Stimulated activated CD4-positive, alpha-beta T cell treated with anti-CD3 and anti-CD28 coated beads, Interleukin-2, amount 100 ng/mL, for 24 hours (primary cell): ENCODE measurements at places on chromosomes 5 and 9.

- no peak for DNase-seq
These were observed 476.0 kb upstream of the CD180 start for GRCh38 chr5:67672636-67673035.

DNA sequence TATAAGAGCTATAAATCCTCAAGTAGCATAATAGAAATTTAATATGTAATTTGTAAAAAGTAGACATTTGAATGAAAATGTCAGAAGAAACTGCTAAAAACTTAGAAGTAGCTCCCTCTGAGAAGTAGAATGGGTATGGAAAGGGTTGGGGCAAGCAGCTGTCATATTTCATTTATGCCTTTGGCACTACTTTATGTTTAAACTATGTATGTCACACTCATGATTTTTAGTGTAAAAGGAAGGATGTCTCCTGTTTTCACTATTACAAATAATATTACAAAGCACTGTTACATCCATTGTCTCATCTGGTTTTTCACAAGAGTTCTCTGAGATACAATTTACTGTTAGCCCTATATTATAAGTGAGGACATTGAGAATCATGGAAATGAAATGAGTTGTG lies 96.3 kb upstream of the ZNF462 start:
- DNase-seq, result no peak

GRCh38 chr5:149434162-149435014 lies 55.3 kb upstream of the IL17B start:
- DNase-seq, result peak; percentile 69

GRCh38 chr9:121765021-121765950 lies 113.9 kb downstream of the DAB2IP start:
- no peak for DNase-seq

GRCh38 chr9:132486706-132487350 lies 76.8 kb downstream of the CFAP77 start:
- DNase-seq, result peak; percentile 52

DNA sequence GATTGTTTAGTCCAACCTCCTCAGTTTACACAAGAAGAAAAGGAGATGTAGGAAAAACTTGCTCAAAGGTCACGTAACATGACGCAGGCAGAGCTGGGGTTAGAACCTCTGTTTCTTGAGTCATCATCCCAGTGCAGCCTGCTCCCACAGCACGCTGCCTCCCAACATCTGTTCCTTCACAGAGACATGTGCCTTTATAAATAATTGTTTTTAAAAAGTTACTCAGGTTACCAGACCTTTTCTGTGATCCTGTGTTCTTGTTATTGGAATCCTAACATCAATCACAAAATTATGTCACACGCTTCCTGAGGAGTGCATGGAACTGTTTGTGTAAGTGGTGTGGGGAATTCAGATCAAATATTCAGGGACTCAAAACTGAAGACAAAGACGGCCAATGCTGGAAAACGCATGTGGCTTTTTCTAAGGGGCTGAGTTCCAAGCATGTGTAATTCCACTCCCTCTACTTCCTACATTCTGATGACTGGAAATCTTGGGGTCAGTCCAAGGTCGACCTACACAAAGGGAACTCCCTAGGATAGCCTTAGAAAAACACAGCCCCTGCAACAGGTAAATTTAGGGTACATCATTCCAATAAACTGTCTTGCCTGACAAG lies 184.3 kb downstream of the TSSK1B start:
- no peak for DNase-seq

DNA sequence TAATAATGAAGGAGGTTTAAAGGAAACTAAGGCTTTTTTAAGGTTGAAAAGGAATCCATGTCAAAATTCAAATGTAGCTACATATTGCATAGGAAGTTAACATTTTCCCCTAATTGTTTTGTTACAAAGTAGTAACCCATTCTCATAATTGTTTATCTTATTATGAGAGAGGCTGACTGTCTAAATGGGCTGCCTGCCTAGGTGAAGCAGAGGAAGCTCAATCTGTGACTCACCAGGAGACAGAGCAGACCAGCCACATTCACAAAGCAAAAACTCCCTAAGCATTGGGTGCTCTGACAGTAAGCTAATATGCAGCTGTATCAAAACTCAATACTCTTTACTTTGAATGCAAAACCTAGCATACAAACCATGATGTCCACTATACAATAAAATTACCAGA lies 208.5 kb downstream of the ROR2 start:
- DNase-seq, result no peak

- no peak for DNase-seq
These were observed 781 bp upstream of the MYOZ3 start for GRCh38 chr5:150660108-150660831.

DNA sequence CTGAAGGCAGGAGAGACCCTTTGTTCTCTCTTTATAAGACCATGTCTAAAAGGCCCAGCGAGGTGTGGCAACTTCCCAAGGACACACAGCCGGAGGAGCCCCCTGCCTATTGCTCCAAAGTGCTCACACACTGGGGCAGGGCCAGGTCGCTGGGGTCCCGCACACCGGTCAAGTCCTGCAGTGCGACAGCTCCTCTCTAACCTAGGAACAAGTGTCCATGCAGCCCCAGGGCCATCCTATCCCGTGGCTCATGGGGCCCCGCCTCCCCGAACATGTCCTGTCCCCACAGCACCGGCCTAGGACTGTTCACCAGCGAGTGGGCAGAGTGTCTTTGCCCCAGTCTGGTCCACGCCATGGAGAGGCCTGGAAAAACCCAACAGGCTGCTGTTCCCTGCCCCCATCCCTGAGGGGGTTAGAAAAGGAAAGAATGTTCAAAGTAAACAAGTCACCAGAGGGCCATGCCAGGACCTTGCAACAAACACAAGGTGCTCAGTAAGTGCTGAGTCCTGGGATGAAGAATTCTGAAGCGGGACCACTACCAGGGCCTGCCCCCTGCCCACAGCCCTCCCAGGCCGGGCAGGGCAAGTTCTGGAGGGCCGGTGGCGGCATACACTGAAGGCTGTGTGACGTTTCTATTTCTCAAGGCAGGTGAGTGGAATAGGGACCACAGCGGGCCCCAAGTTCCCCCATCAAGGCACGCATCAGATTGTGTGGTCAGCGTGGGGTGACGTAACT lies 938 bp downstream of the NINJ1 start:
- no peak for DNase-seq

DNA sequence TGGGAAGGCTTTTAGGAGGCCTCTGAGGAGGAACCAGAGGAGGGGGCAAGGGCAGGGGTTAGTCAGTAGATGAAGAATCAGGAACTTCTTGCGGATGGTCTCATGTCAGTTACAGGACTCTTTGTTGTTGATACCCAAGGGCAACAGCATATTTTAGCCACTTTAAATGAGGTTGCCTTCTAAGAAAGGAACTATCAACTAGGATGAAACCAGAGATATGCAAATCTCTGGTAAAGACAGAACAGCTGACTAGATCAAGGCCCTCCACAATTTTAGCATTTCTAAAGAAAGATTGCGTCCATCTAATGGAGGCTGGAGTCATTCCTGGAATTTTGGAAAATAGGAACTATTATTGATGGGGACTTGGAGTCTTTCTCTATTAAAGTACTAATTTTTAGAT lies 57.7 kb upstream of the KLF4 start:
- no peak for DNase-seq

- peak; percentile 97 for DNase-seq
These were observed at the start of gene ST6GALNAC4 for GRCh38 chr9:127916720-127917581. Gene ST6GALNAC4 (minus strand): TSS chr9:127917041. CDS start chr9:127916419, 622 bp downstream.

DNA sequence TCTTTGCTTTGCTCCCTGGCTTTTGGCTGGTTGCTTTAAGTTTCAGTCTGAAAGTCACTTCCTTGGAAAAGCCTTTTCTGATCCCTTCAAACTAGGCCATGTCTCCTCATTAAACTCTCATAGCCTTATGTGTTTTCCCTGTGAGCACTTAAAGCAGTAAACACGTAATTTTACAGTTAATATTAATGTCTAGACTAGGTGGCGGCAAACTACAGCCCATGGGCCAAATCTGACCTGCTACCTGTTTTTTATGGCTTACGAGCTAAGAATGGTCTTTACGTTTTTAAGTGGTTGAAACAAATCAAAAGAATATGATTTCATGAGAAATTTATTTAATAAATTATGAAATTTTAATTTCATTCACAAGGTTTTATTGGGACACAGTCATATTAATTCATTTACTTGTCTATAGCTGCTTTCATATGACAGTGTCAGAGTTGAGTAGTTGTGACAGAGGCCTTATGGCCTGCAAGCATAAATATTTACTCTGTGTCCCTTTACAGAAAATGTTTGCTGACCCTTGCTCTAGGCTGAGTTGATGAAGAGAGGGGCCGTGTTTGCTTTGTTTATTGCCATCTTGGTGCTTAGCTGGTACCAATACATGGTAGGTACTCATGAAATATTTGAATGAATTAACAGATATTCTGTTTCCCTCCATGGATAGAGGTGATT lies 7.4 kb downstream of the SLC44A1 start:
- no peak for DNase-seq

- DNase-seq, result no peak
These were observed 239.6 kb upstream of the NREP start for GRCh38 chr5:111996574-111996973.

DNA sequence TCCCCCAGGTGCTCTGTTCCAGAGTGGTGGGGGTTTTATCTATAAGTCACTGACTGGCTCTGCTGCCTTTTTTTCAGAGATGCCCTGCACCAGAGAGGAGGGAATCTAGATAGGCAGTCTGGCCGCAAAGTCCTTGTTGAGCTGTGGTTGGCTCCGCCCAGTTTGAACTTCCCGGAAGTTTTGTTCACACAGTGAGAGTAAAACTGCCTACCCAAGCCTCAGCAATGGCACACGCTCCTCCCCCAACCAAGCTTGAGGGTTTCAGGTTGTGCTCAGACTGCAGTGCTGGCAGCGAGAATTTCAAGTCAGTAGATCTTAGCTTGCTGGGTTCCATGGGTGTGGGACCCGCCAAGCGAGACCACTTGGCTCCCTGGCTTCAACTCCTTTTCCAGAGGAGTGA lies 1428.6 kb downstream of the MAT2B start:
- DNase-seq, result no peak

DNA sequence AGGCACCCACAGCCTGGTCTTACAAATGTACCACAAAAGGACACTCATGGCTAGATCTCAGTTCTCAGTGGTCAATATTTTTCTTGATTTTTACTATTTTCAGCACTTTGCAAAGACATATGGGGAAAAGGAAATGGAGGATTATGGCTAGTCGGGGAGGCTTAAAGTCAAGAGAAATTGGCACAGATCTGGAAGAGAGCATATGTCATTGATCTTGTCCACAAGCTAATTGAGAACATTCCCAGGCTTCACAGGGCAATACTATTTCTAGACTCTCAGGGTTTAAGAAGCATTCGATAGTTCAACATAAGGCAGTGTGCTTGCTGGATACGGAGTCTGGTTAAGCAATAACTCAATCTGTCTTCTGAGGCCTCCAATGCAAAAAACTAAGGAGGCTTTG lies 285.8 kb downstream of the ZNF608 start:
- DNase-seq, result no peak

- DNase-seq, result no peak
These were observed 21.2 kb downstream of the PTGES2 start for GRCh38 chr9:128106181-128106939.

GRCh38 chr9:3441197-3441816 lies 84.5 kb downstream of the RFX3 start:
- peak; percentile 44 for DNase-seq

DNA sequence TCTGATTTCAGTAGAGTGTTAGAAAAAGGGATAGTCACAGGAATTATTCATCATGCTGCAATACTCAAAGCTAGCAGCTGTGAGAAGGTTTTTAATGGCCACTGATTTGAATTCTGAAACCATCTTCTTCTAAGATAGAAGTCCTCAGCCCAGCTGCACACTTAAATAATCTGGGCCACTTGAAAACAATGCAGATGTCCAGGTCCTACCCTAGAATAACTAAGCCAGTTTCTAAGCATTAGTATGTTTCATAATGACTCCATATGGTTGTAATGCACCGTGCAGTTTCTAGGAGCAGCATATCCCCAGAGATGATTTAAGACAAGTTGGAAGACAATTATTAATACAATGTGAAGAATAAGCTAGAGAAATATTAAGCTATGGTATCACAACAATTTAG lies 159.9 kb upstream of the FBXL17 start:
- DNase-seq, result no peak

DNA sequence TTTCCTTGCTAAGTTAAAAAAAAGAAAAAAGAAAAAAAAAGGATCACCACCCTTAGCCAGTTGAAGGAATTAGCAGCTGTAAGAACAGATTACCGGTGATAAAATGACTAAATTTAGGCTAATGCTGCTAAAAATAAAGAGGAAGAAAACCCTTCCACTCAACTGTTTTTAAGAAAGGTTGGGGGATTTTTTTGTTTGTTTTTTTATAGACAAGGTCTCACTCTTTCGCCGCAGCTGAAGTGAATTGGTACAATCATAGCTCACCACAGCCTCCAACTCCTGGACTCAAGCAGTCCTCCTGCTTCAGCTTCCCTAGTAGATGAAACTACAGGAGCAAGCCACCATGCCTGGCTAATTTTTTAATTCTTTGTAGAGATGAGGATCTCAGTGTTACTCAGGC lies 101.7 kb downstream of the SNCAIP start:
- DNase-seq, result no peak

DNA sequence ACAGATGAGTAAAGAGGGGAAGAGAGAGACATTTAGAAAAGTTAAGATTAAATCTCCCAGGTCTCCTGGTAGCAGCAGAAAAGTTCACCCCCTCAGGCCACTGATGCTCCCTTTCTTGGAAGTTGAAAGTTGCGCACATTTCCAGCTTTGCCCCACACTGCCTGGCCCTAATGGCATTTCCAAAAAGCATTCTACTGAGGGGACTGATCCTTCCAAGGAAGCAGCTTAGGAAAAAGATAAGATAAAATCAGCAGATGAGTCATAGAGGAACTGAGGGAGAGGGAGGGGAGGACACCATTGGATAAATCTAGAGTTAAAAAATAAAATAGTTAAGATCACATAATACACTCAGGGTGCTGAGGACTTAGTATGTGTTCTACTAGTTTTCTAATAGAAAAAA lies 67.6 kb upstream of the SLC12A2 start:
- DNase-seq, result no peak

DNA sequence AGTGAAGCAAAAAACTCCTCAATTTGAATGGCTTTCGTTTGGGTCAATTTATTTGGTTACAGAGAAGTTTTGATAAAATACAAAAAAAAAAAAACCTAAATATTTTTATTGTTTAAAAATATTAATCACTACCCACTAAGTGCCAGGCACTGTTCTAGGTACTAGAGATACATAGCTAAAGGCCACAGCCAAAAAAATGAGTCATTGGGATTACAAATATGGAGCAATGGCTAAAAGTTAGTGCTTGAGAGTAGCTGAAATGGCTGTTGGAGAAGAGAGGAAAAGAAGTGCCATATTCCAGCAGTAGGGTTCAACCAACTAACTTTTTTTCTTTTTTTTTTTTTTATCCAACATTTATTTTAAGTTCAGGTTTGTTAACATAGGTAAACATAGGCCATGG lies 130.1 kb upstream of the PTGER4 start:
- no peak for DNase-seq

GRCh38 chr5:113487416-113487780 lies 855 bp downstream of the MCC start:
- no peak for DNase-seq

- no peak for DNase-seq
These were observed 1564.4 kb downstream of the EFNA5 start for GRCh38 chr5:106106384-106106783.

- DNase-seq, result no peak
These were observed 209.6 kb downstream of the SEMA6A start for GRCh38 chr5:116365006-116365496.

GRCh38 chr5:140169410-140169809 lies 5.6 kb upstream of the CYSTM1 start:
- no peak for DNase-seq
